ENCODE measurements at places on chromosomes 4 and X.

DNA sequence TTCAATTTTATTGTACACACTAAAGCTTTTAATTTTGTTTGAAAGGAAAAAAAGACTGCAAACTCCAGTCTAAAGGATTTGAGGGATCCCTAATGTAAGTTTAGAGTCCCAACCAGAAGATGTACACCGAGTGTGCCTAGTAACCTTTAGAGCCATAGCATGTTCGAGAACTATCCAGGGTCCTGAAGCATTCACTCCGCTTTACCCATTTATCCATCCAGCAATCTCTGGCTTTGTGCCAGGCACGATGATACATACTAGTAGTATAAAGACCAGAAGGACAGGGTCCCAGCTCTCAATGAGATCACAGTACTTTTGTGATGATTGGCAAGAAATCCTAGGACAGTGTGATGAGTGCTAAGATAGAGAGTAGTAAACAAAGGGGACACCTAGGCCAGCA lies 168.7 kb downstream of the STK32B start:
- DNase-seq: no peak

GRCh38 chr4:23333946-23334878 lies 555.6 kb downstream of the PPARGC1A start:
- DNase-seq: peak; percentile 0

DNA sequence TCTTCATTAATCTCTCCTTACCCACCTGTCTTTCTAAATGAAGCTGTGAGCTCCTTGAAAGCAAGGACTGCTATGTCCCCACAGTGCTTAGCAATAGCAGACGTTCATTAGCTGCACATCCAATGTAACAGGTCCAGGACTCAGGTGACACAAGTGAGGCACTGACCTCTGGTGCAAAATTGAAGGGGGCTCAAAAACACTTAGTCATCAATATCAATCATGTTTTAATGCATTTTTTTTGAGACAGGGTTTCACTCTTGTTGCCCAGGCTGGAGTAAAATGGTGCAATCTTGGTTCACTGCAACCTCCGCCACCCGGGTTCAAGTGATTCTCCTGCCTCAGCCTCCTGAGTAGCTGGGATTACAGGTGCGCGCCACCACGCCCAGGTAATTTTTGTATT lies 56.1 kb upstream of the ADGRG2 start:
- DNase-seq: no peak

DNA sequence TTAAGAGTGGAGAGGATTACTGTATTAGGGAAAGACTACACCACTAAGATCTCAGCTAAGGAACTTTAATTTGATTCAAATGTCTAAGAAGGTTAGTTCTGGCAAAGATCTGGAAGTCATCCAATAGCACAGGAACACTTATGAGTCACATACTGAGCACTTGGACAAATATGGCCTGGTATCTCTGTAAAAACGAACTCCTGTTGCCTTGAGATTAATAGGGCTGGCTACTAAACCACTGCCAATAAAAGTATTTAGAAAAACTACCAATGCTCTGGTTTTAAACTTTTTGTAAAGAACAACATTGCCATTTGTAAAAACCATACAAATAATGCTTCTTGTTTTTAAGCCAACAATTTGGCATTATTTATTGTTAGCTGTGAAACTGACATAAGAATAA lies 70.5 kb downstream of the SEC24D start:
- no peak for DNase-seq

GRCh38 chr4:40388239-40388638 lies 53.1 kb downstream of the CHRNA9 start:
- DNase-seq: no peak

GRCh38 chrX:41384051-41384705 lies 50.2 kb downstream of the DDX3X start:
- no peak for DNase-seq

- DNase-seq: no peak
Measured at GRCh38 chr4:124940387-124940786, 227.9 kb upstream of the ANKRD50 start.

DNA sequence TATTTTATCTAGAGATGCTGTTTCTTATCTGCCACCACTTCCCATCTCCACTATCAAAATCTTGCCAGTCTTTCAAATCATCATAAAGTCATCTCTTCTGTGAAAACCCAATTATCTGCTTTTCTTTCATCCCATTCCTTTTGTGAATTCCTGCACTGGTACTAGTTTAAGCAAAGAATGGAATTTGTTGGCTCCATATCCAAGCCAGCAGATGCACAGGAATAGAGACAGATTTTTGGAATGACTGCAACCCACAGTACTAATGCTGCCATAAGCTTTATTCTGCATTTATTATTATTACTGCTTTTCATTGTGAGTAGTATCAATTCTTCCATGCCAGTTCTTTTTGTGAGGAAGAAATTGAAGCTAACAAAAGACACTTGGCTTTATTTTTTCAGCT lies 616.7 kb downstream of the RAPGEF2 start:
- no peak for DNase-seq
